Psoas muscle (tissue), 8 donors: ENCODE measurements at places on chromosomes 7 and 10. TPM values are rescaled to one million over a fixed set of nuclear protein-coding genes. Genes with fewer than 3 reads are reported as not detected.

- no peak for DNase-seq
Observed at GRCh38 chr10:18140957-18141845, 977 bp downstream of the CACNB2 start.

The BMPER gene
- 2.7 TPM for total RNA-seq

GRCh38 chr10:49614242-49615198 is 683 bp downstream of the CHAT start:
- no peak for DNase-seq

DNA sequence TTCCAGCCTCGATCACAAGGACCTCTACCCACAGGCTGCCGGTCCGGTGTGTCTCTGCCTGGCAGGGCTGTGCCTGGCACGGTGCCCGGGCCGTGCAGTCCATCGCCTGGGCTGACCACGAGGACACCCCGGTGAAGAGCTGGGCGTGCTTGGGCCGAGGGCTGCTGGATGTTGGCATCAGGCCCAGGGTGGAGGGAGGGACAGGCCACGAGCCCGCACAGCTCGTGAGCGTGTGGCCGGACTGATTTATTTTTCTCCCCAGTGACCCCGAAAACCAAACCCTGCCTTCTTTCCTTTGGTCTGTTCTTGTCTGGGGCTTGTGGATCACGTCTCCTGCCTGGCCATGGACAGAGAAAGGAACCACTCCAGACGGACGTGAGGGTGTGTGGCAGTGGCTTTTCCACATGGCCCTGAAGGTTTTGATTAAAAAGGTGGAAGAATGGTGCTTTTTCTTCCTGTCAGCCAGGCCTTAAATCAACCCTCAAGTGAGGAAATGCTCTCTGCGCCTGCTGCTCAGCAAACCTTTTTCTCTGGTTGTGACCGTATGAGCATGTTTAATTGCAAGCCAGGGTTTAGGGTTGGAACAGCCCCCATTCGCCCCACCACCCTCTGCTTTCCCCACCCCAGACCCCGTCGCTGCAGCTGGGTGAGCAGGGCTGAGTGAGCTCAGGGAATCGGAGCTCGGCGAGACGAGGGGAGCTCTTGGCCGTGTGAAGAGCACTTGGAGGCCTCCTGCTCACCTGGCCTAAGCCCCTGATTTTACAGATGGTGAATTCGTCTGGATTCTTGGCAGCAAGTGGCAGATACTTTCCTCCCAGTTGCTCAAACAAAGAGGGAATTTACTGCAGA is 130.1 kb downstream of the RGS10 start:
- DNase-seq = peak; percentile 76

DNA sequence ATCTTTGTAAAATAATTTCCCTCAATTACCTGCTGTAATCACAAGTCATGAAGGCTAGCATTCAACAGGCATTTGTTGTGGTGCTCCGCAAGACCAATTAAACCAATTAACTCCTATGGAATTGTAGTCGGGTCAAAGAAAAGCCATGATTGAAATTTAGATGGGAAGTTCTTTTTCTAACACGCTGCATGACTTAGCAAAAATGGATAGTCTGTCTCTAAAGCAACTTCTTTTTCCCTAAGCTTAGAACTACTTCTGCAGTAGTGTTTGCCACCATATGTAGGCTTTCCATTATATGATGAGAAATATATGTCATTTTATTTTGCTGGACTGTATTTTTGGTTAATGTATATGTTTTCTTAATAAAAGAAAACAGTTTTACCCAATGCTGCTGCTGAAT is 119.1 kb downstream of the TSPAN12 start:
- no peak for DNase-seq

DNA sequence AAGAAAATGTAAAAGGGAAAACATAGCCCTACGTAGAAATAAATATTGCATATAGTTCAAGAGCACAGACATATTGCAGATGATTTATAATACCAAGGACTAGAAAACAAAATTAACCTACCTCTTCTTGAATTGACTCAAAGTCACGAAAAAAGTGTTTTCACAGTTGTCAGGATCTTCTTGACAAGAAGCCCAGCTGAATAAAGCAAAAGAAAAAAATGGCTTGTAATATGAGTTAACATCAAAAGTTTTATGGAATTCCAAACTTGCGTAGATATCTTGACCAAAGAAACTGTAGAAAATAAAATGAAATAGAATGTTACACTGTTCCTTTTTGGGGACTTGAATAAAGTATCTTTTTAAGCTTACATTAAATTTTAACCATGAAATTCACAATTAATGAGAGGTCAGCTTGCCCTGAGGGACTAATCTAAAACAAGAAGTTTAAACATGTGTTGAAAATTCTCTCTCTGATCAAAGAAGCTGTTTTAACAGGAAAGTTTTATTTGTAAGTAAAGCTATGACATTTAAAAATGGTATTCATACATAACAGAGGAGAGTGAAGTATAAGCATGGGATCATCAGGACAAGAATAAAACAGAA is 133.1 kb upstream of the SEMA3C start:
- DNase-seq = no peak

GRCh38 chr10:96665306-96665705 is 55.0 kb downstream of the PIK3AP1 start:
- DNase-seq = no peak

DNA sequence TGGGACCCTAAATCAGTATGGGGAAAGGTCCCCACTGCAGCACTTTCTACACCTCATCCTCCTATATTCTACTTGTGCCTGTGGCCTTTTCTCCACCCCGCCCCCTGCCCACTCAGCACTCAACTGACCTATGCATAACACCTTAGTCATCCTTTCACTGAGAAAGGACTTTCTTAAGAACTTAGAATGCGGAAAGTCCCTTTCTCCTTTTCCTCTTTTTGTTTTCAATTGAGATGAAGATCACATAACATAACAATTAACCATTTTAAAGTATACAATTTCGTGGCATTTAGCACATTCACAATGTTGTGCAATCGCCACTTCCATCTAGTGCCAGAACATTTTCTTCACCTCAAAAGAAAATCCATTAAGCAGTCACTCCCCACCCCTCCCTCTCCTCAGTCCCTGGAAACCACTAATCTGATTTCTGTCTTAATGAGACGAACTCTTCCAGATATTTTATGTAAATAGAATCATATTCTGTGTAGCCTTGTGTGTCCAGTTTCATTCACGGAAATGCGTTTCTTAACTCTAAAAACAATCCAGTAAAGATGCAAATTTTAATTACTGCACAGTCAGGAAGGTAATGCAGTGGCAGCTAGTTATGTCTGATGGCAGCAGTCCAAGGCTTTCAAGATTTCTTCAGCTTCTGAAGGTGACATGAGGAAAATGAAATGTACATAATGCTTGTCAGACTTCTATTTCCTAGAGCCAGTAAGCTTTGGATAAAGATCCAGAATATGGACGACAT is 41.7 kb downstream of the FAS start:
- DNase-seq = no peak

DNA sequence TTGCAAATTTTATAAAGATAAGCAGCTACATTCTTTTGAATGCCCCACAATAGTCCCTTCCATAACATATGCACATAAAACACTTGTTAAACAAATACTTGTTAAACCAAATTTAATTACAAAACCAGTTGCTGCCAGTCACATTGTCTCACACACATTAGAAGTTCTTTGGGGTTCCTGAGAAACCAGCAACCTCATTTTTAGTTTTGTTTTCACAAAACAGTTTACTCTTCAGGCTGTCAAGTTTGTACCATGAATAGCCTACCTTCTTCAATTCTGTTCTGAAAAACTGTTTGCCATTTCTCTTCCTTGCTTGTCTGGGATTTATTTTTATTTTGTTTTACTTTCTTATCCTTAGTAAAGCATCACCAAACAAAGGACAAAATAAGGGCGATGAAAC is 176.5 kb upstream of the PHF14 start:
- no peak for DNase-seq
